ENCODE measurements at places on chromosomes 4 and X.

GRCh38 chr4:173270312-173271027, 63.7 kb downstream of the HMGB2 start:
- DNase-seq: no peak

GRCh38 chr4:16027114-16027513, 56.7 kb downstream of the PROM1 start:
- no peak for DNase-seq

DNA sequence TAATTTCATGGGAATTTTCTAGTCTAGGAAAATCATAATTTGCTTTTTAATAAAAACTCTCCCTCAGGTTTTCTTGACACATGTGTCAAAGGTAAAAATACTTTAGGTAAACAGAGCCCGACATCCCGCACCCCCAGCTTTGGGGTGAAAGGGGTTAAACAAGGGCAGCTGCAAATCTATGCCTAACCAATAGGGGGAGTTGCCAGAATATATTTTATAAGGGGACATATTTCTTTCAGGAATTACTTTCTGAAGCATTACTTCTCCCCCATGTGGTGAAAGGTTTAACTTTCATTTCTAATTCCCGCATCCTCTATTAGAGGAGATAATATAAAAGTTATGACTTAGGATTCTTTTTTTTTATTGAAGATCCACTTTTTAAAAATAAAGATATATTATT, 53.9 kb upstream of the HEPH start:
- no peak for DNase-seq

DNA sequence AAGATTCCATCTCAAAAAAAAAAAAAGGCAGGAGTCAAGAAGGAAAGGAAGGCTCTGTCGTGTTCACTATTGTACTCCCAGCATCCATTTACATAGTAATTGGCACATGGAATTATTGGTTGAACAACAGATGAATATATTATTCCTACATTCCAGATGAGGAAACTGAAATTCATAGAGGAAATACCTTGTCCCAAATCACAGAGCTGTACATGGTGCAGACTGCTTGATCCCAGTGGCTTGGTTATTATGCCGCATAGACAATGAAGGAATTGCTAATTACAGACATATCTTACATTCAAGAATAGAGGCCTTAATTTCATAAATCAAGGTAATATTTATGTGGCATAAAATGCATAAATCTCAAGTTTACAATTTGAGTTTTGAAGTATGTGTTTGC, 63.6 kb downstream of the LDB2 start:
- DNase-seq: no peak

DNA sequence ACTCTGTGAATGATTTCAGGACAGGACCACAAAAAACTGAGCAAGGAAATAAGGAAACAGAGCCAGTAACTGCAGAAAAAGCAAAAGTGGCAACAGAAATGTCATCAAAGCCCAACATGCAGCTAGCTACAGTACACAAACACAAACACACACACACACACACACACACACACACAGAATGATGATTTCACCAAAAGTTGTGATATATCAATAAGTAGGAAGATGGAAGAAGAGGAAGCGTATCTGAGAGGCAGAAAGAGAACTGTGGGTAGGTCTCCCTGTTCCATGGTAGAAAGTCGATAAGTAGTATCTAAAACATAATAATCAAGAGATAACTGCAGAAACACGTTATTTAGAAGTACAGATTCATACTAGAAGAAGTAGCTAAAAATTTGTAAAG, 148.3 kb downstream of the MGST2 start:
- no peak for DNase-seq

DNA sequence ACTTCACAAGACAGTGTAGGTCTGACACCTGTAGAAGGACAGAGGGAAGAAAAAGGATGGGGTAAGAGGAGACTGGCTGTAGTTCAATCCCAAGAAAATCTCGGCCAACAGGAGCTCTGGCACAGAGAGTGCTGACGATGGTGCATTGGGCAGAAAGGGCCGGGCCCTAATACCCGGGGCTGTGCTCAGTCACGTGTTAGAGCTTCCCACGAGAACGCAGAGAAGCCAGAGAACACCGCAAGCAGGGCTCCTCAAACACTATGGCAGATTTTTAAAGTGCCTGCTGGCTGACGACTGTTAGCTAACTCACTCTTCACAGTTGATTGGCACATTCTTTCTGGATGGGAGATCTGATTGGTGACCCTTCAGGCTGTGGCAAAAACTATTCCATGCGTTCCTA, 35.5 kb downstream of the EREG start:
- DNase-seq: no peak

- no peak for DNase-seq
These were observed 12.0 kb upstream of the KDM5C start for GRCh38 chrX:53237056-53237455.

- no peak for DNase-seq
These were observed 34.7 kb downstream of the CDX4 start for GRCh38 chrX:73481521-73481920.

- DNase-seq: no peak
These were observed 43.8 kb upstream of the UGDH start for GRCh38 chr4:39571054-39571453.

- DNase-seq: no peak
These were observed 155.7 kb downstream of the RELL1 start for GRCh38 chr4:37530451-37530850.

- DNase-seq: no peak
These were observed 89.6 kb downstream of the SCD5 start for GRCh38 chr4:82708982-82709381.

Data from NCI-H1436 treated with DMSO at 0.1 percent for 48 hours (cell line).